ENCODE measurements at places on chromosomes 12 and 14.

- no peak for DNase-seq
Measured at GRCh38 chr14:100629696-100630095, 42.5 kb upstream of the BEGAIN start.

- DNase-seq: no peak
Measured at GRCh38 chr14:48970943-48971342, 615.2 kb downstream of the RPS29 start.

- DNase-seq: no peak
Measured at GRCh38 chr12:42076976-42077375, 67.7 kb downstream of the GXYLT1 start.

- DNase-seq: no peak
Measured at GRCh38 chr12:25357595-25357994, 106.9 kb upstream of the KRAS start.

DNA sequence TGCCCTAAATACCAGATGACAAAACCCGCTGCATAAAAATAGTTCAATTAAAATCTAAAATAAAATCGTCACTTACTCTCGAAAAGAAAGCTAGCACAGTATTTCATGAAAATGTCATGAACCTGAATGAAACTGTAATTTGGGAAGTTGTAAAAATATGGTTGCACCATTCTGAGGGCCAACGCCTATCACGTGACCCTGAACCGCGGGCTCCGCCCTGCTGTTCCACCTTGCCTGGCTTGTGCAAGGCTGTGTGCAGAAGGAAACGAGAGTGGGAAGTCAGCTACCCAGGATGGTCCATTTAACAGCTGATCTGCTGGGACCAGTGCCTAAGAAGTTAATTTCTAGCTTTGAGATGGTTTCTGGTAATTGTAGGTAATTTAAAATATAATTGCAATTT lies 91.7 kb upstream of the BMP4 start:
- DNase-seq: no peak

DNA sequence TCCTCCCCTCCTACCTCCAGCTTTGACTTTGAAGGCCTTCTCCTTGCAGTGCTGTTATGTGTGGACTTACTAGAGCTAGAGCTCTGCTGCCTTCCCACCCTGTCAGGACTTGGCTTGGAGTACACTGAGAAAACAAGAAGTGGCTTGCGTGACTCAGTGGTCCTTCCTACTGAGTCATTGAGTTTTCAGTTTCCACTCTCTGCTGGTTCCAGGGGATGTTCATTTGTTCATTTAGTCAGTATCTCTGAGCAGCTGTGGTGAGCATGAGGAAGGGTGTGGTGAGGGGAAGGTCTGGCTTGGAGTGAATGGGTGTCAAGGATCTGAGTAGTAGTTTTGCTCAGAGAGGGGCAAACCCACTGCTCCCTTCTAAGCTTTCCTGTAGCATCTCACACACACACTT lies 17.2 kb upstream of the ELK3 start:
- peak; percentile 36 for DNase-seq

GRCh38 chr12:13573698-13574321 lies 377.3 kb downstream of the EMP1 start:
- DNase-seq: peak; percentile 71

- DNase-seq: no peak
Measured at GRCh38 chr12:77013091-77013490, 52.3 kb downstream of the E2F7 start.

GRCh38 chr14:81682134-81682533 lies 148.5 kb upstream of the SEL1L start:
- no peak for DNase-seq

DNA sequence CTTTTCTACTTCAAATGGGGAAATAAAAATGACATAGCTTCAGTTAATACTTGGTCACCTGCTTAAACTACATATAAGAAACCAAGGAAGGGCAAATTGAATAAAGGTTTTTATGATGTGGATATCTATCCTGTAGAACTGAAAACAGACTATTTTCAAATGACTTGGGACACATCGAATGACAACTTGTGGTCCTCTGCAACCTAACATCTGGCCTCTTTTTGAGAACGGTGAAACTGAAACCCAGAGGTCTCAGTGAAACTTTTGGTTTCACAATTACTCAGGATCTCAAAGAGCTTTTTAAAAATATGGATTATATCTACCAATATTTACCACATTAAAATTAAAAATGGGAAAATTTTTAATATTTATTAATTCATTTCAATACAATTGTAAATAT lies 65.2 kb downstream of the PPP2R5E start:
- DNase-seq: no peak

DNA sequence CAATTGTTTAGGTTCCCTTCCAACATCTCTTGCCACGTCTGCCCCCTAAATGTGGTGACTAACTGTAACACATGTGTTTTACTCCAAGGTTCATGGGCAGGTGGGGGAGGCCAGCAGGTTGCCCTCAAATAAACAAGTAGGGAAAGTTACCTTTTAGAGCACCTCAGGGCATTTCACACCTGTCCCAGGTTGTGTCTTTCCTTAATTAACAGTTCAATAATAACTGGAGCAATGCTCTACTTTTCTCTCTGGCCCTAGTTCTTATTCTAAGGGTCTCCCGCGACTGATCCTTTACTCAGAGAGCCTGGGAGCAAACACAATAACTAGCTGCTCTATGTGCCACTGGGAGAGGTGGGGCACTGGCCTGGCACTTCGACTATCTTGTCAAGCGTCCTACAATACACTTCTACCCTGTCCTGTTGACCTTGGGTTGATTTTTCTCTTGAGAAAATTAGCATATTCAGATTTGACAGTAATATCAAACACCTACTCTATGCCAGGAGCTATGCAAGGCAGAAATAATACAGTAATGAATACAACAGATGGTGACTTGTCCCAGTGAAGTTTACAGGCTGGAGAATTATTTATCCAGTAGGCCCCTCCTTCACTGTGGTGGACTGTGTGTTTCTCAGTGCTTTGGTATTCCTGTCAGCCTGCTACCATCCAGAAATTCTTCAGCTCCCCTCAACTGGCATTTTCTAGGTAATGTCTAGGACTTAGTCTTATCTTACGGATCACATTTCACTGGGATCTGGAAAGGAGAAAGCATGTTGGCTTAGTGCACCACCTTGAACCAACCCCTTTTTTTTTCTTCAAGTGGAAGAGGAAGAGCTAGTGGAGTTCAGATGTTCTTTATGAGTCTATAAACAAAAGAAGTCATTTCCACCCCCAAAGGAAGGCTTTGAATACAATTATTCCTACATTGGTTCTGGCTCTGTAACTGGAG lies 202.6 kb downstream of the CRADD start:
- DNase-seq: no peak

GRCh38 chr14:38505221-38505972 lies 249.5 kb upstream of the CLEC14A start:
- no peak for DNase-seq

DNA sequence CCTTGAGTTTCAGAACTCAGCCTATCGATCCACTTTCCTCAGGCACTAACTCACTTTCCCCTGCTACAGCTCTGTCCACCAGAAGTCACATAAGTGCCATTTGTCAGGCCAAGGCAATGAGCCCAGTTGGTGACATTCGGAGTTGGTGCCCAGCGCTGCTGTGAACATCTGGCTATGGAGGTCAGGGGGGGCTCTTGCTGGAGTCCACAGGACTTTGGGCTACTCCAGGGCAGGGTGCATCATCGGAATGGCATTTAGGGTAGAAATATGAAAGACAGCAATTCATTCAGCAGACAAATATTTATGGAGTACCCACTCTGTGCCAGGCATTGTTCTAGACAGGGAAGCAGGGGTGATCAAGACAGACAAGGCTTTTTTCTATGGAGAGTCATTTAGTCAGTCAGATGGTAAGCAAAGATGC lies 1.5 kb upstream of the PPP1CC start:
- peak; percentile 53 for DNase-seq

DNA sequence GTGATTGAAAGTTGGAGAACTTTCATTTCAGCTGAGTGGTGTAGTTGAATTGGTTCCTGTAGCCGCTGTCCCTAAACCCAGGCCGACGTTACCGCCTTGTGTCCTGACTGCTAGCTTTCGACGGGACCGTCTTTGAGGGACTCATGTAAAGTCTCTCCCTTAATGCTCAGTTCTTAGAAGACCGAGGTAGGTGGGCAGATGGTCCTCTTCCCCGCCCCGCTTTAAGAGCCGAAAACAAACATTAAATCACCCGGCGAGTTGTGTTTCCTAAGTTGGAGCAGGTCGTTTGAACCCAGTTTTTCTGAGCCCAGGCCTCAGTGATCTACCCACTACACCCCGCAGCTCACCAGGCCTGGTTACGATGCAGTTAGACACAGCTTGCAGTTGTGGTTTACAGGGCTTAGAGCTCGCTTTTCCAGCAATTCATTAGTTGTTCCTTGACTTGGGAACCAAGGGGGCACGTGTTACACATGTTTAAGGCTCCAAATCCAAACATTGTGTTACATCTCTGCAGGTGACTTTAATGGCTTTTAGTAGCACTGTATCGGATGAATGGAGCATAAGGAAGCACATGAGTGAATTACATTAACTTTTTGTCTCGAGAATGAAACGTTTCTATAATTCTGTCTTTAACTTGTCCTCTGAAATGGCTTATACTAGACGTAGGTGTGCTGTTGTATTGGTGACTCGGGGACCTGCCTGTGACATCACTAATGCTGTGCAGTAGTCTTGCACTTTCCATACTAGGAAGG lies 790 bp downstream of the NEDD1 start:
- peak; percentile 29 for DNase-seq

DNA sequence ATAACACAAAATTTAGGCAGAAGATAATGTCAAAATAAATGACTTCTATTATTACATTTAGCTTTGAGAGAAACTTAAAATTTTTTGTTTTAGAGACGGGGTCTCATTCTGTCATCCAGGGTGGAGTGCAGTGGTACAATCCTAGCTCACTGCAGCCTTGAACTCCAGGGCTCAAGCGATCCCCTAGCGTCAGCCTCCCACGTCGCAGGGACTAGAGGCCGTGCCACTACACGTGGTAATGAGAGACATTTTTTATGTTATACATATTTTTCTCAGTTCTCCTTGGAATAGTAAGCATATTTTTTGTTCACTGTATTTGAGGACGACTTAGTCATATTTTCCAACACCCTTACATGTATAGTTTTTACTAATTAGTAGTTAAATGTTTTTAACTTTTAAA lies 21.5 kb upstream of the NUDT4 start:
- DNase-seq: no peak

DNA sequence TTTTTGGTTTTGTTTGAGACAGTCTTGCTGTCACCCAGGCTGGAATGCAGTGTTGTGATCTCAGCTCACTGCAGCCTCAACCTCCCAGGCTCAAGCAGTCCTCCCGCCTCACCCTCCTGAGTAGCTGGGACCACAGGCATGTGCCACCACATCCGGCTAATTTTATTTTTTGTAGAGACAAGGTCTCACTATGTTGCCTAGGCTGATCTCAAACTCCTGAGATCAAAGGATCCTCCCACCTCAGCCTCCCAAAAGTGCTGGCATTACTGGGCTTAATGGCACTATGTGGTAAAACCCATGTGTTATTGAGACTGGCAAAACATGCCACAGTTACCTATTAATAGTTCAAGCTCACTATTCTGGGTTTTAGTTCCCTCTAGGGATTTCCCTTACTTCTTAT lies 51.2 kb upstream of the KCNH3 start:
- no peak for DNase-seq

- no peak for DNase-seq
Measured at GRCh38 chr14:92555465-92556111, 42.0 kb downstream of the RIN3 start.

- DNase-seq: no peak
Measured at GRCh38 chr12:46609273-46609623, 216.5 kb downstream of the SLC38A4 start.

GRCh38 chr12:102568276-102568675 lies 87.9 kb upstream of the IGF1 start:
- DNase-seq: no peak

DNA sequence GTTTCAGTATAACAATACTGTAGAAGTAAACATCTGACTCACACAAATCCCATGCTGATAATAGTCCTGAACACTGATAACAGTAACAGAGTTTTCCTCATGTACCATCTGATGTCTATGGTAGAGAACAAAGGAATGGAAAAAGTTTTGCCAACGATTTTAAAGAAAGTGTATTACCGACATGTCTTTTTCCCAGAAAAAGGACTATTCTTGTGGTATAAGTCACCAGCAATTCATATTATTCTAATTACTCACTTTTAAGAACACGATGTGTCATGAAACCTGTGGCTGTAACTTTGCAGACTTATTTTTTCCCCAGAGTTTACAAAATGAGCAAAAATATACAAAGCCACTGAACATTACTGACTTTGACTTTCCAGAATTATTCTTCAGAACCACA lies 40.1 kb upstream of the DCN start:
- peak; percentile 65 for DNase-seq

Measured in cardiac muscle cell (in vitro differentiated cells and primary cell).